ENCODE measurements at places on chromosomes 6 and 20. TPM values are rescaled to one million over a fixed set of nuclear protein-coding genes. Genes with fewer than 3 reads are reported as not detected.

The LY6G5C gene
- total RNA-seq: 3.0 TPM

The KCNK16 gene
- not detected for total RNA-seq

The MAS1 gene
- total RNA-seq: not detected

DNA sequence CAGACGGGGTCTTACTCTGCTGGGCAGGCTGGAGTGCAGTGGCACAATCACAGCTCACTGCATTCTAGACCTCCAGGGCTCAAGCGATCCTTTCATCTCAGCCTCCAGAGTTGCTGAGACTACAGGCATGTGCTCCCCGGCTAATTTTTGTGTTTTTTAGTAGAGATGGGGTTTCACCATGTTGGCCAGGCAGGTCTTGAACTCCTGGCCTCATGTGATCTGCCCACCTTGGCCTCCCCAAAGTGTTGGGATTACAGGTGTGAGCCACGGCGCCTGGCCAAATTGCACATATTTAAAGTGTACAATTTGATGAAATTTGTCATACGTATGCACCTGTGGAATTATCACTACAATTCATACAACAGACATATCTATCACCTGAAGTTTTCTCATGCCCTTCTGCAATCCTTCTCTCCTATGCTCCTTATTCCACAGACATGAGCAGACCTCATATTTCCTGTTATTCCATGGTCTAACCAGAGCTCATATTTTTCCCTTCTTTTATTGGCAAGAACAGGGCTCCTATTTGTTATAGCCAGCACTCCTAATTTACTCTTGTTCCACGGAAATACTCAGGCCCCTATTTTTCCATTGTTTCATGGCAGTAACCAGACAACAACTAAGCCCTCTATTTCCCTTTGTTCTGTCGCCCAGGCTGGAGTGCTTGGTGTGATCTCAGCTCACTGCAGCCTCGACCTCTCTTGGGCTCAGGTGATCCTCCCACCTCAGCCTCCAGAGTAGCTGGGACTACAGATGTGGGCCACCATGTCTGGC, 2.2 kb upstream of the CSTL1 start:
- DNase-seq: no peak

DNA sequence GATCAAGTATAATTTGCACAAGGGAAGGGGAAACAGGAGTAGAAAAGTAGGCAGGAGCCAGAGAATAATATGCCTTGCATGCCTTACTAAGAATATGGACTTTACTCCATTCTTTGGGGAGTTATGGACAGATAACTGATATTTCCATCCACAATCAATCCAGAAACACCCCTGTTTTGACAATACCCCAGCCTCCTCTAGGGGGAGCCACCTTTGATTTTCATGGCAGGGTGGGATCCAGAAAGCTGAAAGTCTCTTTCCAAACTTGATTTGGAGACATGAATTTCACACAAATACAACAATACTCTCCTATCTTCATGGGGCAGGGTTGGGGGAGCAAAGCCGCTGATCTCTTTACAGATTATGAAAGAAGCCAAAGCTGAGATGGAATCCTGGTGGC, 404.1 kb downstream of the FOXA2 start:
- no peak for DNase-seq

- DNase-seq: no peak
Observed at GRCh38 chr6:111427341-111428116, 55.5 kb downstream of the REV3L start.

DNA sequence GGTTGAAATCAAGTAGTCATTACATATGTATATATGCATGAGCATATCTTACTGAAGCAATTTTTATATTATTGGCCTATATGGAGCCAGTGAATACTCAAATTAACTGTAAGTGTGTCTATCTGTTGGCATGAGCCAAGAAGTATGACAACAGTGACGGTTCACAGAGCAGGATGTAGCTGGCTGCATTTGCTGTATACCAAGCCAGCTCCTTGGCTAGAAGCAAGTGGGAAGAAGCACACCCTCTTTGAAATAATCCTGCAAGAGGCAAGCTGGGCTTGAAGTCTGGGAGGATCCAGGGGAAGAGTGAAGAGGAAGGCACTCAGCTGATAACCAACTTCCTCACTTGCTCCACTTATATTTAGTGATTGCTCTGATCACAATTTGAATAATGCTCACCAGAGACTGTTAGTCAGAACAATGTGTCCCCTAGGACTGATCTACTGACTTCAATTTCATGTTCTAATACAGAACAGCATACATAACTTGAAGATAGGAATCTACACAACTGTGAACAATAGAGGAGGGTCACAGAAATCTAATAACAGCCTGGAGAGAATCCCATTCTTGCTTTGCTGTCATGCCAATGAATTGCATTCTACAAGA, 497.3 kb downstream of the PRKN start:
- no peak for DNase-seq

DNA sequence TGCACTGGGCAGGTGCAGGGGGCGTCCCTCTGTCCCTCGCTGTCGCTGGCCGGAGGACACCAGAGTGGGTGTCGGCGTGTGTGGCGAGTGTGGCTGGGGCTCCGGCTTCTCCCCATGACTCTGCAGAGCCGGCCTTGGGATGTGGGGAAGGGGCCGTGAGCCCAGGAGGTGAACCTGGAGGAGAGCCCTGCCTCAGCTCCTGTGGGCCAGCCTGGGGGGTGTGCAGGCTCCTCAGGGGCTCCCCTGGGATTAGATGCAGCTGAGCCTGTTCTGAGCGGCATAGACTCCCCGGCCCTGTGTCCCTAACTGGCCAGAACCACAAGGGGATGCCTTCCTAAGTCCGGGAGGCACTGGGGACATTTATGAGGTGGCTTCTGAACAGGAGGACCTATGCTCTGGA, 73.2 kb upstream of the GATA5 start:
- DNase-seq: no peak

DNA sequence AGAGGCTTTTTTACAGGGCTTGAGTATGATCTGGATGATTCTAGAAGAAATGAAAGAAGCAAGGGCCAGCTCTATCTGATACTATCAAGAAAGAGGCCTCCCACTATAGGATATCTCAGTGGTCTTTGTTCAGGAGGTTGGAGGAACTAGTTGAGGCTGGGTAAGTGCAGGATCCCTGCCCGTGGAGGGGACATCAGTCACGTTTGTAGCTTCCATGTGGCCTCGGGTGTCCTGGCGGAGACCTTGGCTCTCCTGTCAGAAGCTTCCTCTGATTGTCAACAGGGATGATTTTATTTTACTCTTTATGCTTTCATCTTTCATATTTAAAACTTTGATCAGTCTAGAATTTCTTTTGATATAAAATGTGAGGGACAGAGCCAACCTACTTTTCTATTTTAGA, 86.6 kb downstream of the PHACTR3 start:
- no peak for DNase-seq

- no peak for DNase-seq
Observed at GRCh38 chr20:4011226-4011975, 4.0 kb downstream of the RNF24 start.

- no peak for DNase-seq
Observed at GRCh38 chr6:28553986-28554881, 28.6 kb downstream of the GPX5 start.

DNA sequence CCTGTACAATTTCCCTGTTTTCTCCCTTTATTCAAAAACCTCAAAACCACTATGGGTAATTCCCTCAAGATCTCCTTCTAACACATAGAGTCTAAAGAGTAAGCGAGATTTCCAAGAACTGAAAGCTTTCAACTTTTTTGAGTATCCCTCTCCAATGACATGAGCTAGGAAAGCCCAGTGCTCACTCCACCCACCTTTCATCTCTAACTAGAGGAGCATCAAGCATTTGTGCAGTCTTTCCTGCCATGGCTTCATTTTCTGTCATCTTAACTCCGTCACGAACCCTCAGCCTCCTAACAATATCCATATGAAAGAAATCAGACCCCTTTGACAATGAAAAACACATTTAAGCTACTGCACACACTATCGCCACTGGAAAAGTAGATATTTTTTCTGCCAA, 91.9 kb upstream of the SUPT3H start:
- DNase-seq: no peak

GRCh38 chr6:62236784-62237183, 49.2 kb downstream of the KHDRBS2 start:
- DNase-seq: no peak

GRCh38 chr20:12072221-12072953, 154.7 kb downstream of the BTBD3 start:
- no peak for DNase-seq

DNA sequence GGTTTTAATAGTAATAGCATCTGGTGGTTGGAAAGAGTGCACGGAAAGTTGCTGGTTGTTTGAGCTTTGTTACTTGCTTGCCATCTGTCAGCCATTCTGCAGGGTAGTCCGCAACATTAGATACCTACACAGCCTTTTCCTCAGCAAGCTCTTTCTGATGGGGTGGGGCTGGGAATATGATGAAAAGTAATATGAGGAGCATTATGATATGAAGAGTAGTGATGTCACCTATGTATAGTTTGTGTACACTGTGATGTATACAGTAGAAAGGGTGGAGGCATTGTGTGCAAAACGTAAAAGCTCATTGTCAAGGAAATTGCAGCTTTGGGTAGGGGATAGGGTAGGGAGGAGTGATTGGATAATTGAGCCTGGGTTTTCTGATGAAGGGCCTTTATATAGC, 16.1 kb downstream of the SCAF8 start:
- DNase-seq: no peak

DNA sequence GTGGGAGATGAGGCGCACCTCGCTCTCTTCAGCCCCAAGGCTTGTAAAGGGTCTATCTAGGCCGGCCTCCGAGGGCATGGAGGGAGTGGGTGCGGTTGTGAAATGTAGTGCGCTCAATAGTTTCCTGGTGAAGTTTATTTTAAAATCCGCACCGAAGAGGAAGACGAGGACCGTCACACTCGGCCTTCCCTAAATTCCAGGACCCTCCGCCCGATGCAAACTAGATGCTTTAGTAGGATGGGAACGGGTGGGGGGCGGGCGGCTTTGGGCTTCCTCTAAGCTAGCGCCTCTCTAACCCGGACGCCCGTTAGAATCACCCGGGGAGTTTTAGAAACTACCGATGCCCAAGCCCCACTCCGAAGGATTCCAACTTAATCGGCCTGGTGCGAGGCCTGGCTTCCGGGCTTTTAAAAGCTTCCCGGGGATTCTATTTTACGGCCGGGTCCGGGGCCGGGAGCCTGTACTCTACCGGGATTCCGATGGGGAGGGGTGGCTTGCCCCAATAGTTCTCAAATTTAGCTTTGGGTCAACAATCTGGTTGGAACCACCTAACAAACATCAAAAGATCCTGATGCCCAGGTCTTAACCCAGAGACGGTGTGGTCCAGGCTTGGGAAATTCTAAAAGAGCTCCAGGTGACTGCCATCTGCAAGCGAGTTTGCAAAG, 548 bp upstream of the BCAS4 start:
- DNase-seq: no peak

- no peak for DNase-seq
Observed at GRCh38 chr6:137136065-137136464, 37.4 kb downstream of the IL22RA2 start.

DNA sequence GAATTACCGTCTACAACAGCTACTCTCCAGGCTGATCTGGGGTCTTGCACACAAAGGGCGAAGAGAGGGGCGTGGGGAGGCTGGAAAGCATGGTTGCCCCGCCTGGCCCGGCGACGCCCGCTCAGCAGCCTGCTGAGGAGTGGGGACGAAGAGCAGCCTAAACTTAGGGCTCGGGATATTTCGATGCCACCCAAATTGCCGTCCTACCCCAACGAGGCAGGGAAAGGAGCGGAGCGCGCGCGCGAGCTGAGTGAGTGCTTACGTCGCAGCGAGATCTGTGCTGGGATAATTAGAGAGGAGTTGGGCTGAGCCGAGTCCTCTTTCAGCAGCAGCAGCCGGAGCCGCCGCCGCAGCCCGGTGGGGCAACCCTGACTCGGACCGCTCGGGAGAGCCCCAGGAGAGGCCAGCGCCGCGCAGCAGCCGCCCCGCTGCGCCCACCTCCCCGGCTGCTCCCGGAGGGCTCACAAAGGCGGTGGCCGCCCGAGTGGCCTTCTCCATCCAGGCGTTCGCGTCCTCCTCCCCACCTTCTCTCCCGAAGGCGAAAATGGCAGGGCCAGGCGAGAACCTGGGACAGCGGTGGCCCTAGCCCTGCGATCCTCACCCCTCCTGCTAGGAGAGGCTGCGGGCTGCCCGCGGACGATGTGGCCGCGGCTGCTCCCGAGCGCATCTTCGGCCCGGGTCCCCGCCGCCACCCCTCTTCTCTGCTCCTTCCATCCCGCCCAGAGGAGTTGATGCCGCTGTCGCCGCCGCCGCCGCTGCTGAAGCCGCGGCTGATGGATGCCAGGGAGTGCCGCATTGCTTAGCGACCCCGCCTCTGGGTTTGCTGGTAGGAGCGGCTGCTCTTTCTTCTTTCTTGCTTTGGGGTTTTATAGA, at the start of gene CLVS2:
CLVS2 (plus strand) TSS at position 315 of the 873 bp plus-strand sequence. CDS start 1,543 bp downstream, outside the sequence.
- DNase-seq: no peak

GRCh38 chr6:134921721-134922261, 28.1 kb downstream of the ALDH8A1 start:
- DNase-seq: no peak

DNA sequence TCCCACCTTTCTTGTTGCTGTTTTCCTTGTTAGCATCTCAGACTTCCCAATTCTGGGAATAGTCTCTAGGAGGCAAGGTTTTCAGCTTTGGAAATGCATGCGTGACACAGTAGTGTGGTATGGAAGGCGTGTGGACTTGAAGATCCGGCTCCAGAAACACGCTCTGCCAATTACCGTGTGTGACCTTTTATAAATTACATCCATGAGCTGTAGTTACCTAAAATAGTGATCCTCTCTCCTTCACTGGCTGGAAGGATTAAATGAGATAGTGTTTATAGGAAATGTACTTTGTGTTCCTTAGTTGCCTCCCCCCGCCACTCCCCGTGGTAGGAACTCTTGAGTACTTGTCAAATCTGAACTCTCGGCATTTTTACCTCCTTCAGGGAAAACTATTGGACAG, 13.0 kb downstream of the E2F3 start:
- DNase-seq: no peak

DNA sequence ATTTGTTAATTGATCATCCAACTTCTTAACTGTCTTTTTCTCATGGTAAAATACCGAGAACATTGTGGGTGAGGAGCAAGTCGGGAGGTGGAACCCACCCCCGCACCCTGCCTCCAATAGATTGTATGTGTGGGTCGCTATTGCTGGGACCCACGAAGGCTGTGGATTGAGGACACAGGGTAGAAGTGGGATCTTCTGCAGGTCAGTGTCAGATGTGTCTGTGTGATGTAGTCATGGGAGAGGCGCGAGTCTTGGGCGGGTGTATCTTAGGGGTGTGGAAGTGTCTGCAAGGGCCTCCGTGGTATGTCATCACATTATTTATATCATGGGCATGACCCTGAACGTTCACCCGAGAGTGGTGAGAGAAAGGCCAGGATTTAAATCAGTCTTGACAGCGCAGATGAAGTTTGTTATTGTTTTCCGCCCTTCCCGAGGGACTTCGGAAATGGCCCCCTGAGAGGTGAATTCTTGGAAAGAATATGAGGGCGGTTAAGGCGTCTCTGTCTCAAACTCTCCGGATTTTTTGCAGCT, 472 bp upstream of the PAQR8 start:
- peak; percentile 54 for DNase-seq

GRCh38 chr6:135853227-135853626, 1.7 kb downstream of the PDE7B start:
- DNase-seq: no peak

DNA sequence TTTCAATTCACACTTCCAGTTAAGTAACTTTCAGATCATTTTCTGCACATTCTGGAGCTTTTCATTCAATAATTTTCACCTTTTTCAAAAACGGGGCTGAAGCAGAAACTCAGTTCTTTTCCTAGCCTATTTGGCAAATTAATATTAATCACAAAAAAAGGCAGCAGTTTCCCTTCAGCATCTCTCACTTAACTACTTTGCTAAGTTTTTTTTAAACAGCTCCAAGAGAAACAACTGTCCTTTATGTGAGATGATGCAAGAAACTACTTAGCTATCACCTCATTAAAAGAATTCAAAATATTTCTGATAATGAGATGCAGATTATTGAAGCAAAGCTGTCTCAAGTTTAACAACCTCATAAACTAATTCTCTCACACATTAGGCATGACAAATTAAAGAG, 11.8 kb downstream of the CASS4 start:
- DNase-seq: no peak
